ENCODE measurements at places on chromosomes 2 and 18.
A peak's percentile ranks its signal among the peaks of the same experiment; 100 is the strongest.

GRCh38 chr2:204860274-204860673 is 315.0 kb downstream of the PARD3B start:
- peak; percentile 97 for DNase-seq

- DNase-seq = no peak
Measured at GRCh38 chr2:188345426-188345825, 53.8 kb downstream of the GULP1 start.

- DNase-seq = no peak
Measured at GRCh38 chr2:181367411-181367810, 89.8 kb upstream of the ITGA4 start.

GRCh38 chr2:183283209-183283608 is 159.0 kb downstream of the NUP35 start:
- DNase-seq = no peak

DNA sequence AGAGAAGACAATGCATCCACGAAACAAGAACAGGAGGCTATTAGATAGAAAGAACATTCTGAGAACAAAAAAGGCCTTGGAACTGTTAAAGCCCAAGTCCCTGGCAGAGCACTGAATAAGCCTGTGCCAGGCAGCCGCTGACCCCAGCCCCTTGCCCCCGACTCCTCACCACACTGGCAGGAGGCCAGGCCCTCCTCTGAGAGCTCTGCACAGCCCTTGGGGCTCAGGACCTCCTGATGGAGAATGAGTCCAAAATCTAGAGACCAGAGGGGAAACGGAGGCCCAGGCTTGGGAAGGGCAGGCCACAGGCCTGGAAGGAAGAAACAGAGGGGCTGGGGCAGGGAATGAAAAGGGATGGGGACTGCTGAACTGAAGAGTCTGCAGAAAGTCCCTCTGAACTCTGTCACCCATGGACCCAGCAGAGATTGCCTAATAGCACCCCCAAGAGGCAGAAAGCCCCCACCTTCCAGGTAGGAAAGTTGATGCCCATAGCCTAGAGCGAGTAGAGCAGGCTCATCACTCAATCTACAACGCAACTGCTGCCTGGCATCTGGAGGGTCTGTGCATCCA is 18.3 kb upstream of the TNS1 start:
- no peak for DNase-seq

Data from NCI-H446 (cell line).